ENCODE measurements at places on chromosomes 11 and 22.
A peak's percentile ranks its signal among the peaks of the same experiment; 100 is the strongest.

- DNase-seq, result no peak
These were observed 79.6 kb downstream of the BBOX1 start for GRCh38 chr11:27120211-27120610.

DNA sequence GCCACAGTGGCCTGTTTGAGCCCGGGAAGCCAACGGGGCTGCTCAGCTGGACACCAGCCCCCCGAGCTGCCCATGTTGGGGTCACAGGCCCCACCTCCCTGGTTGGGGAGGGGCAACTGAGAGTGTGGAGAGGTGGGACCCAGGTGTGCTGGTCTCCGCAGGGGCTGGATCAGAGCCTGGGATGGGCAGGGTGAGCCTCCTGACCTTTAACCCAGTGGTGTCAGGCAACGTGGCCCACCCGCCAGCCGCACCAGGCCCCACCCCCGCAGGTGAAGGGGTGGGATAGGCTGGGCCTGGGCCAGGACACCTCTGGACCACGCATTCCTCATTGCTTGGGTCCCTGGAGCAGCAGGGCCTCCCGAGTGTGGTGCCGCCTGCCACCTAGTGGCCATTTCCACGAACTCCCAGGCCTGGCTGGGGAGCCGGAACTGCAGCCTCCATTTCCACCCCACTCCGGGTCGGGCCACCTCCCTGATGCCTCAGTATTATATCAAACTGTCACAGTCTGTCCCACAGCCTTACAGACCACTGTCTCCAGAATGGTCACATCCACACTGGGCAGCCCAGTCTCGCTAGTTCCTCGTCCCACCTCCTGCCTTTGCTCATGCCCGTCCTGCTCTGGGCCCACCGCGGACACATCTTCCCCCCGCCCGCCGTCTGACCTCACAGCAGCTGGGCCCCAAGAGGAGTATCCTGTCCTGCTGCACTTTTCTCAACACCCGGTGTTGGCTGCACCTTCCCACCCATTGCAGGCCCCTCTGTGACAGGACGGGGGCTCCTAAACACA, 13.3 kb upstream of the PPP6R3 start:
- peak; percentile 76 for DNase-seq

DNA sequence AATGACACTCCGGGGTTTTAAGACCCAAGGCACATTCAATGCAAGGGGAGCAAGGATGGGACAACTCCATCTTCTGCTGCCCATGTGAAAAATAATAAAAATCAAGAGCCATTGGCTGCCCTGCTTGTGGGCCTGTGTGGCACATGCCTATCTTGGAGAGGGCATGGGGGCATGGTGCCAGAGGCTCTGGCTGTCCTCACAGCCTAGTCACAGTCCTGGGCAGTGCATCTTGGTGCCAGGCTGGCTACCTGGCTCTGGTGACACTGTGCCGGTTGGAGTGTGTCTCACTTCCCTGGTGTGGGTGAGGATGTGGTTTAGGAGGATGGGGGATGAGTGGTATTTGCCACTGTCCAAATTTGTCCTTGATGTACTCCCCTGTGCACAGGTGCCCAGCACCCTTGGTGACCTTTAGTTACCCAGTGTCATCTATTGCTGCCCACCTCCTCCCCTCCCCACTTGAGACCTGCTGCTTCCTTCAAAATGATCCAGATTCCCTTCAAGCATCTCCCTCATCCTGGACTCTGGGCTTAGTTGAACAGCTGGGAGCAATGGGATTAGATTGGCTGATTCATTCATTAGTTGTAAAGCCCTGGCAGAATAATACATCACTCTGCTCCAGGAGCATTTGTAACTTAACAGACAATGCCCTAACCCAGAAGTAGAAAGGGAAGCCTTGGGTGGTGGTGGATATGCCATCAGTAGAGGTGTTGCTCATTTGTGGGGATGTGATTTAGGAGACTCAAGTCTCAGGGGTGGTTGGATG, 4.6 kb downstream of the TMEM86A start:
- no peak for DNase-seq

GRCh38 chr11:48020092-48020755, 39.9 kb downstream of the PTPRJ start:
- peak; percentile 24 for DNase-seq

GRCh38 chr11:115333949-115334348, 170.3 kb downstream of the CADM1 start:
- no peak for DNase-seq

- DNase-seq, result peak; percentile 72
These were observed 64.8 kb downstream of the STIM1 start for GRCh38 chr11:3920148-3920852.

DNA sequence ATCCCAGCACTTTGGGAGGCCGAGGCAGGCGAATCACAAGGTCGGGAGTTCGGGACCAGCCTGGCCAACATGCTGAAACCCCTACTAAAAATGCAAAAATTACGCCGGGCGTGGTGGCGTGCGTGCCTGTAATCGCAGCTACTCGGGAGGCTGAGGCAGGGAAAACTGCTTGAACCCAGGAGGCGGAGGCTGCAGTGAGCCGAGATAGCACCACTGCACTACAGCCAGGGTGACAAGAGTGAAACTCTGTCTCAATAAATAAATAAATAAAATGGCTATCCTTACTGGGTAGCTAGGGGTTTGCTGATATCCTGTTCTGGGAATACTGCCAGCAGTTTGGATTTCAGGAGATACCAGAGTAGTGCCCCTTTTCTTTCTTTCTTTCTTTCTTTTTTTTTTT, 2.4 kb upstream of the RBM14 start:
- DNase-seq, result no peak

DNA sequence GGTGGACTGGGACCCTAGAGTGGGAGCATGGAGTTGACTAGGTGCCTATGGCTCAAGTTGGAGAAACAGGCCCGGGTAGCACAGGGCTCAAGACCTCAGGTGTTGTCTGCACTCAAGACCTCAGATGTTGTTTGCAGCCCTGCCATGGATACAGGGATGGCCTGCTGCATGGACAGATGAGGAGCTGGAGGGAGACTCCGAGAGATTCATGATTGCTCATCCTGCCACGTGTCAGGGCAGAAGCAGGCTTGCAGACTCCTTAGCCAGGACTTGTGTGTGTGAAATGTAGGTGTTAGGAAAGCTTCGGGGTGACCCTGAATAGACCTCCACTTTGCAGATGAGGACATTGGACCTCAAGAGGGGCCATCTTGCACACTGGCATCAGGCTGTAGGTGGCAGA, 921 bp downstream of the CCDC116 start:
- DNase-seq, result no peak

GRCh38 chr11:58992489-58992888, 53.2 kb downstream of the GLYATL1 start:
- DNase-seq, result no peak

GRCh38 chr11:118608360-118609227, 1.2 kb downstream of the PHLDB1 start:
- DNase-seq, result peak; percentile 78

DNA sequence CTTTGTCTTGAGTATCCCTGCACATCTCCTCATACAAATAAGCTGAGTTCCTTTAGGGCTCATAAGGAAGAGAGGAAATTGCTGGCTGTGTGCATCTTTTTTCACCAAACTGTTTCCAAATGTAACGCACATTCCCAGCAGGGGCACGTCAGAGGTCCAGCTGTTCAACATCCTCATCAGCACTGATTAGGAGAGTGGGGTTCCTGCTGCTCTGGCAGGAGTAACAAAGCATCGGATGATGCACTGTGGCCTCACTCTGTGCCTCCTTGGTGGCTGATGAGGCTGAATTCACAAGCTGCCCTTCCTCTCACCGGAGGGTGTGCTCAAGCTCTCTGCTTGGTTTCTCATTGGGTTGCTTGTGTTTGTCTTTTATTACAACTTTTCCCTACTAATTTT, 35.5 kb upstream of the SLC25A1 start:
- DNase-seq, result no peak

DNA sequence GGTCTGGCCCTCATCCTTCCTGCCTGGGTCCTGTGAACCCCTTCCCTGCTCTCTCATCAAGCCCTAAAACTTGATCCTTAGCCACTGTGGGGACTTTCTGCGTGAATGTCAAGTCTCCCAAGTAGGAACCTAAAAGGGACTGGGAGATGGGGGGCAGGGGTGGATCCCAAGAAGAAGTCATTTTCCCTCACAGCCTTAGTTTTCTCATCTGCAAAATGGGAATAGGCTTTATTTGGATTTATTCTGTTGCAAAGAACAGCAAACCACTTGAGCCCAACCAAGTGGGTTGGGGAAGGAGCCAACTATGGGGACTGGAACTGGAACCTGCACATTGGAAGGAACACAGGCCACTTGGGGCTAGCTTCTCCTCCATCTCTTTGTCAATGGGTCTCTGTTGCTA, 36.8 kb downstream of the NEU3 start:
- DNase-seq, result no peak

DNA sequence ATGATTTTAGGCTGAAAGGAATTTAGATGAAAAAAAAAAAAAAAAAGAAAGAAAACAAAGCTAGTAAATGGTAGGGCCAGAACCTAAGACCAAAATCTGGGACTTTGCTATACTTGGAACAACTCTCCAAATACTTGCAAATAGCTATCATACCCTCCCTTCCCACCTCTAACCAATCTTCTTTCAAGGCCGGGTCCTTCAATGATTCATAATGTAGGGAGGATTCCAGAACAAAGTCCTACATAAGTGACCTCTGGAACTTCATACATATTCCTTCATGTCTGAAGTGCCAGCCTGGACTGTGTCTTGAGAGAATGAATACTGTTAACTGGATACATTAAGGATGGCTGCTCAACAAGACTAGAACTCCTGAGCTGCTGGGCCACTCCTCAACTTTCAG, 9.9 kb downstream of the STK33 start:
- no peak for DNase-seq

- no peak for DNase-seq
These were observed 1.4 kb upstream of the VPREB1 start for GRCh38 chr22:22243033-22243680.

DNA sequence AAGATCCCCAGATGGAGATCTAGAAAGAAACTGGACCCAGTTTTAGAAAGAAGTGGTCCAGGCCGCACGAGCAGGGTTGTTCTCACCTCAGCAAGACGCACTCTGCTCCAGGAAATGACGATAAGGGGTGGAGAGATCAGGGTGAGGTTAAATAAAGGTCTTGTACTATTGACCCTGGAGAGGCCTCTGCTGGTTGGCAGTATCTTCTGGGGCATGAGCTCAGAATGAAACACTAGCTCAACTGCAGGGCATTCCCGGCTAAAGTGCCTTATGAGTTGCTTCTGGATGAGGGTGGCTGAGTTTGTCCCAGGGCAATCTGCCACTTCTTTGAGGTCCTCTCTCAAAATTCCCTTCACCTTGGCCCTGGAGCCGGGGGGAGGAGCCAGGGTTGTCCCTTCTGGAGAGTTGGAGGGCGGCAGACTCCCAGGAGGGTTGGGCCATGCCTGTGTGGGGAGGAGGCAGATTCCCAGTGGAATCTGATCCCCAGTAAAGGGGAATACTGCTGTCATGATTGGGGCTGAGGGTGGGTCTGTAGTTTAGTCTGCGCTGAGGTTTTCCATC, 10.9 kb downstream of the USP2 start:
- DNase-seq, result no peak

- DNase-seq, result no peak
These were observed 3.5 kb downstream of the FIBIN start for GRCh38 chr11:26997378-26997777.

DNA sequence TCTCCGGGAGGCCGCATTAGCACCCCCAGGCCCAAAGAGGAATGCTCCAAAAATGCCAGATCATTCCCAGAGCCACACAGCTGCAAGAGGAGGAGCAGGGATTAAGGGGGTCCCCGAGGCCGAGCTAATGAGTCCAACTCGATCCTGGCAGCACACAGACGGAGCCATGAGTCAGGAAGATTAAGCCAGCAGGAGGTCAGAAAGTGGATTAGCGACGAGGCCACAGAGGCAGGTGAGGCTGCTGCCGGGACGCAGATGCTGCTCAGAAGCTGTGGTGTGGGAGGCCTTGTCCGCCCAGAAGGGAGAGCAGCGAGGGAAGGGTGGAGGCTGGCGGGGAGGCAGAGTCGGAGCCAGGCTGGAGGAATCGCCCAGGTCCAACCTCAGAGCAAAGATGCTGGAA, 120.5 kb downstream of the SHANK2 start:
- no peak for DNase-seq

DNA sequence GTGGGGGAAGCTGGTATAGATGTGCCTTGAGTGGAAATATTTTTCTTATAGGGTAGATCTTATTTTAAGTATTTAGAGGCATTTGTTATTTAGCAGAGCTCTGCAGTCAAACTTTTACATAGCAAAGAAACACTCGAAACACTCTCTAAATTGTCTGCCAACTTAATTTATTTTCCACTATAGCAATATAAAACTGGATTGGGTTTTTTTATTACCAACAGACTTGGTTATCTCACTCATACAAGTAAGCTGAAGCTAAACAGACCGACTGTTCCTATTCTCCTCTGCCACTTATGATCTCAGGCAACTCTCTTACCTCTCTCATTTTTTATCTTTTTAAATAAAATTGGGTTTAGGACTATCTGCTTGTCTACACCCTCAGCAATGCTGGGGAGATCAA, 4.6 kb downstream of the RAB38 start:
- DNase-seq, result no peak

DNA sequence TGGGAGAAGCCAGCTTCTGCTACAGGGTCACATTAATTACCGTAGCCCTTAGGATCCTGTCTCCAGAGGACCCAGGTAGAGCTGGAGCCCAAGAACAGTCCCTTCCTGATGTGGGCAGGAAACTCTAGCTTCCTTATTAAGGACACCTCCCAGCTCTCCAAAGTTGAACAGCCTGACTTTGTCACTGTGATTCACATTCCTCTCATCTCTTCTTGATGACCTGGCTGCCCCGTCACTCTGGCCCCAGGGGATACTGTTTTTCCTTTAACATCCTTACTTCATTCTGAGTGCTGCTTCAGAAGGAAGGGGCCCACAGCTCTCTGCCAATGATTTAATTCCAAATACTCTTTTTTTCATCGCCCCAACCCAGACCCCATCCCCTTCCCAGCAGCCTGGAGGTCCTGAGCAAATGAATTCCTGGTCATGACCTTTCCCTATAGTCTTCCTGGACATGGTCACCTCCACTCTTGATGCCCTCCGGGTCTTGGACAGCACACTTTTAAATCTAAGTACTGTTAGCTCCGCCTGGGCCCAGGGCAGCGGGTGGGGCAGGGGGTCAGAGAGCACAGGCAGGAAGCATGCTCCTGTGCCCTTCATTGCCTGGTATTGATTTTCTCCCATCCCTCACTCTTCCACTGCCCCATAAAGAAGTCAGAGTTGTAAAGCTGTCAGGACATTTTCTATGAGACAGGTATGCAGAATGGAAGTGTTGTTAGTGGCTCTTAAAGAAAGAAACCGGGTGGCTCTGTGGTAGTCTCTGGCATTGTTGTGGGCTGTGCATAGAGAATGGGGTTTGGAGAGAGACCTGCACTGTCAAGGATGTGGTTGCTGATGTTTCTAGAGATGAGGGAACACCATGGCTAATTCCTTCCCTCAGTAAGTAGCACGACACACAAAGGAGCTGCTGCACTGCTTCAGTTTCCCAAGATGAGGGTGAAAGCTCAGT, 22.3 kb upstream of the SPON1 start:
- DNase-seq, result no peak

- DNase-seq, result no peak
These were observed 28.1 kb upstream of the P2RY2 start for GRCh38 chr11:73189723-73190556.

DNA sequence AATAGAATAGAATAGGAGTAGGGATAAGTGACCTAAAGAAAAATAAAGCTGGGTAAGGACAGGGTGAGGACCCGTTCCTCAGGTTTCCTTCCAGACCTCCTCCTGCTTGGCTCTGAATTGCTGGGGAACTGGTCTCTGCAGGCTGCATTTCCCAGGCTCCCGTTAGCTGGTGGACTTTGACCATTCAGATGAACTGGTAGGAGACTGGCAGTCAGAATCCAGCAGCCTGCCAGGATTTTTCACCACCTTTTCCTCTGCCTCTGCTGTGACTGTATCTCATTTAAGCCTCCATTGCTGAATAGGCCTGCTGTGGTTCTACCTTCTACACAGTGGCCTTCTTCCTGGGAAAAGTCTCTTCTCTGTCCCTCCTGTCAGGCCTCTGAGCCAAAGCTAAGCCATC, 24.6 kb upstream of the SMPD1 start:
- no peak for DNase-seq

All from activated naive CD4-positive, alpha-beta T cell treated with anti-CD3 and anti-CD28 coated beads, Interleukin-2, amount 50 U/mL, for 16 hours (primary cell).